ENCODE measurements at places on chromosomes 4 and X.

GRCh38 chr4:168833881-168834280 is 176.2 kb downstream of the CBR4 start:
- no peak for DNase-seq
- H3K36me3 ChIP-seq: no peaks in the 10 kb centered on the region
- no peak overlapping the region for H3K27ac ChIP-seq
- H3K27me3 ChIP-seq: no peaks in the 10 kb centered on the region
- no peak overlapping the region for H3K4me3 ChIP-seq

GRCh38 chr4:87567191-87567590 is 38.0 kb upstream of the SPARCL1 start:
- no peak for DNase-seq
- H3K27ac ChIP-seq: no peak overlapping the region
- H3K27me3 ChIP-seq: no peaks in the 10 kb centered on the region
- H3K36me3 ChIP-seq: no peaks in the 10 kb centered on the region

DNA sequence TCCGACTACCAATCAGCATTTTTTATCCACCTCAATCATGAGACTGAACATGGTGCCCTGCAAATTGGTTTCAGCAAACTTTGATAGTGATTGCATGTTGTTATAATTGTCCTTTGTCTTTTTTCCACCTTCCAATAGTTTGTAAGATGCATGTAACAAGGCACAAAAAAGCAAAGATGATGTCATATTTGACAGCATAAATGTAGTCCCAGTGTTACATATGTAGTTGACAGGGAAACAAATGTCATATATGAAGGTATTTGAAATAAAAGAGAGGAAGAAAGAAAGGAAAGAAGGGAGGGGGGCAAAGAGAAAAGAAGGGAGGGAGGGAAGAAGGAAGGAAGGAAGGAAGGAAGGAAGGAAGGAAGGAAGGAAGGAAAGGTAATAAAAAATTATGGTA is 441.7 kb upstream of the CPEB2 start:
- peaks cover 42% of the 10 kb centered on the region for H3K4me1 ChIP-seq
- no peak overlapping the region for H3K4me3 ChIP-seq
- peak; percentile 82 for DNase-seq
- no peaks in the 10 kb centered on the region for H3K36me3 ChIP-seq

DNA sequence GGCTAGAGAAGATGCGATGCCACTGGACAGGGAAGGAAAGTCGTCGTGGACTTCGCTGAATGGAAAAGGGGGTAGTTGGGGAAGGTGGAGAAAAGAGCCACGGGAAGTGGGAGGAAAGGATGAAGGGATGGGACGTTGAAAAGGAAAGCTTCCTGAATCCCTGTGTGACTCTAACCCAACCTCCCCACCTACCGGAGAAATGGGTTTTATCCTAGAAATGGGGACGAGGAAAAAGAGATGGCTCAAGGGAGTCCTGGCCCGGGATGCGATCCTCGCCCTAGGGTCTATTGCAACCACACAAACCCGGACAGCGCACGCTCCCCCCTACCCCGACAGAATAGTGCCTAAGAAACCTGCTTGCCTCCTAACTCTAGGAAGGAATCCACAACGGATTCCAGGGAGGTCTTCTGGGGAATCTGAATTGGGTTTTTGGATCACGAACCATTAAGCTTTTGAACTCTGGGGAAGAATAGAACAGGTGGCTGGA is 738 bp upstream of the TSPAN5 start:
- no peaks in the 10 kb centered on the region for H3K27me3 ChIP-seq
- peak; percentile 33 for DNase-seq
- peak overlapping the region; percentile 67 for H3K4me3 ChIP-seq
- H3K36me3 ChIP-seq: no peaks in the 10 kb centered on the region
- no peak overlapping the region for H3K27ac ChIP-seq
- H3K4me1 ChIP-seq: no peaks in the 10 kb centered on the region

DNA sequence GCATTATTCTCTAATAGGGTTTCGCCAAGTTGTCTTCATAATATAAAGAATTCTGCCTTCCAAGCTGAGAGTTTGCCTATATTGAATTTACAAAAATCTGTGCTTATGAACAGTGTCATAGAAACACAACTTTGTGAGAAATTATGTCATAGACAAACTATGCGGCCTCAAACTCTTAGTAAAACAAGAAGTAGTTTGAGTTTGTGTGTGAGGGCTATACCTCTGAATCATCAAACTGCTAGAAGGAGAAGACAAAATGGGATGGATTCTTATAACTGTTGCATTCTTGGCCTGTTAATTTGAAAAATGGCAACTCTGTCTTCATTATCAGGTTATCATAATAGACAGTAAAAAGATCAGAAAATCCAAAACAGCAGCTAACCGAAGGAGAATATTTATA is 46.1 kb upstream of the NAP1L5 start:
- DNase-seq: no peak
- no peak overlapping the region for H3K4me3 ChIP-seq
- H3K4me1 ChIP-seq: no peaks in the 10 kb centered on the region
- H3K27ac ChIP-seq: no peak overlapping the region
- no peaks in the 10 kb centered on the region for H3K36me3 ChIP-seq
- H3K27me3 ChIP-seq: no peaks in the 10 kb centered on the region

- no peak overlapping the region for H3K4me3 ChIP-seq
- H3K4me1 ChIP-seq: peaks cover 4% of the 10 kb centered on the region
- H3K27me3 ChIP-seq: no peaks in the 10 kb centered on the region
- no peak for DNase-seq
- no peak overlapping the region for H3K27ac ChIP-seq
Observed at GRCh38 chr4:40630335-40631021, 814 bp upstream of the RBM47 start.

GRCh38 chr4:7980036-7980435 is 40.4 kb upstream of the AFAP1 start:
- H3K4me1 ChIP-seq: peaks cover 9% of the 10 kb centered on the region
- no peaks in the 10 kb centered on the region for H3K36me3 ChIP-seq
- H3K27ac ChIP-seq: no peak overlapping the region
- no peak for DNase-seq
- H3K27me3 ChIP-seq: no peaks in the 10 kb centered on the region
- no peak overlapping the region for H3K4me3 ChIP-seq

DNA sequence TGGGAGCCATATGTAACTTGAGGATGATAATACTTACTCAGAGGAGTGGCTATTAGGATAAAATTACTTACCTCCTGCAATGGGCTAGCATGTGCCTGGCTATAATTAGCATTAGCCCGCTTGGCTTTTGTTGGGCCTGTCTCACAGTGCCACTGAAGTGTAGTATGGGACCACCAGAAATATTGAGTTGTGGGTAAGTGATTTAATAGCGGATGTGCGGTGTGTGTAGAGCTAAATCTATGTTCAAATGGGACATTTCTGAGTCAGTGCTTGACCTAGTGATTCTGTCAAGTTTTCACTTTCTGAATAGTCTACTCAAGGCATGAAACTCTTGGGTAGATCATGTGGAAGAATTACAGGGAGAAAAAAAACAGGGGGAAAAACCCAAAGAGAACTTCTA is 3.5 kb upstream of the CLNK start:
- H3K4me1 ChIP-seq: no peaks in the 10 kb centered on the region
- H3K27ac ChIP-seq: no peak overlapping the region
- no peak for DNase-seq
- no peaks in the 10 kb centered on the region for H3K27me3 ChIP-seq

DNA sequence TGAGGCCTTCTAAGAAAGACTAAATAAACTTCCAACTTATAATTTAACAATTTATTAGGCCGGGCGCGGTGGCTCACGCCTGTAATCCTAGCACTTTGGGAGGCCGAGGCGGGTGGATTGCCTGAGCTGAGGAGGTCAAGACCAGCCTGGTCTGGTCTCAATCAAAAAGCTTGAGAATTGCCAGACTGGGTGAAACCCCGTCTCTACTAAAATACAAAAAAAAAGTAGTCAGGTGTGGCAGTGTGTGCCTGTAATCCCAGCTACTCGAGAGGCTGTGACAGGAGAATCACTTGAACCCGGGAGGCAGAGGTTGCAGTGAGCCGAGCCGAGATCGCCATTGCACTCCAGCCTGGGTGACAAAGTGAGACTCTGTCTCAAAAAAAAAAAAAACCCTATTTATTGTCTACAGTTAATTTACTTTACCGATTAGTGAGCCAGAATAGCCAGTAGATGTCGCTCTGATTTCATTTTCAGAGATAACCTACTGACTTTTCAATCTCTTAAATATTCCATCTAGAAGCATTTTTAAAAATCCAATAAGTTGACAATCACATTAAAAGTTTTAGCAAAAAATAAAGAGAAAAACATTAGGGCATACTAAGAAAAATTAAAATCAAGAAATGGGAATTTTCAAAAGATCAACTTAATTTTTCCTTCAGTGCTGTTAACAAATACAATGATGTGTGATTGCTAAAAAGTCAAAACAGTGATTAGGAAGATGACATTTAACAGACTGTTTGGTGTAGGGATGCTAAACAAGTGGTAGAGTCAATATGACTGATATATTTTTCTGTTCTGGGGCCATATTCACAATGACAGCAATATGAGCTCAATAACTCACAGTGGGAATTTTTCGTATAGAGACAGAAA is 4.3 kb upstream of the SHROOM3 start:
- no peaks in the 10 kb centered on the region for H3K4me1 ChIP-seq
- no peaks in the 10 kb centered on the region for H3K27me3 ChIP-seq
- peak; percentile 59 for DNase-seq
- no peak overlapping the region for H3K27ac ChIP-seq
- no peak overlapping the region for H3K4me3 ChIP-seq
- no peaks in the 10 kb centered on the region for H3K36me3 ChIP-seq

GRCh38 chr4:1417522-1418390 is 11.5 kb upstream of the NKX1-1 start:
- no peak overlapping the region for H3K4me3 ChIP-seq
- H3K27me3 ChIP-seq: peaks cover 89% of the 10 kb centered on the region
- no peaks in the 10 kb centered on the region for H3K4me1 ChIP-seq

DNA sequence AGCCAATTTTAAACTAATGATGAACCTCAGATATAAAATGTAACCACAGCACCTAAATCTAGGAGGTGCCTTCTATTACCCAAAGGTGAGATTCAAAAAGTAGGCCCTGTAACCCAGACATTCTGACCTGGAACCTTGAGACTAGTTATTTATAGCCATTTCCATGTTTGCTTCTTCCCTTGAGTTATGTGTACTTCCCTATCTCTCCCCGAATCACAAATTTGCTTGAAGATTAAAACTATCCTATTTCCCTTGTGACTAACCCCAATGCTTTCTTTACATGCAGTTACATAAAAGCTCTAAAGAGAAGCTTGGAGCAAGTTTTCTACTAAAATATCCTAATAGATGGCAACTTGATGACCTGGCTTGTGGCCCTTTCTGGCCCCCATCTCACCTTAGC is 32.6 kb upstream of the S100G start:
- H3K27me3 ChIP-seq: peaks cover 3% of the 10 kb centered on the region
- H3K4me1 ChIP-seq: peaks cover 6% of the 10 kb centered on the region
- H3K4me3 ChIP-seq: no peak overlapping the region

DNA sequence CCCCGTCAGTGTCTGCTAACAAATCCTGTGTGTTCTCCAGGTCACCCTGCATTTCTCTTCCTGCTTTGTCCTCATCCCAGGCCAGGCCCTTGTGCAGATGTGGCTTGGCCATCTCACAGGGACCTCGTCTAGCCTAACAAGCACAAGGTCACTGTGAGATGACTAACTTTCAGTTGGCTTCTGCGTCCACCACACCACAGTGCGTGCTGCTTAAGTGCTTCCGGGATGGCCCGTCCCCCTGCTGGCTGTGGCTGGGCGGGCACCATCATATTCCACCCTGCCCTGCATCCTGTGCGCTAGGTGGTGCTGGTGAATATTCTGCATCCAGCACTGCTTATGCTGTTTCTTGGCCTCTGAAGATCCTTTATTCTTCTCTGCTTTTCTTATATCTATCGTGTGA is 33.8 kb downstream of the RBBP7 start:
- DNase-seq: no peak
- H3K4me1 ChIP-seq: peaks cover 7% of the 10 kb centered on the region
- H3K27me3 ChIP-seq: no peaks in the 10 kb centered on the region
- no peak overlapping the region for H3K4me3 ChIP-seq
- peaks cover 30% of the 10 kb centered on the region for H3K36me3 ChIP-seq
- H3K27ac ChIP-seq: no peak overlapping the region

GRCh38 chrX:19964017-19964710 is 26.7 kb downstream of the BCLAF3 start:
- no peak overlapping the region for H3K4me3 ChIP-seq
- peaks cover 5% of the 10 kb centered on the region for H3K36me3 ChIP-seq
- no peaks in the 10 kb centered on the region for H3K4me1 ChIP-seq

- H3K4me1 ChIP-seq: peaks cover 10% of the 10 kb centered on the region
- no peak overlapping the region for H3K4me3 ChIP-seq
- DNase-seq: no peak
- no peak overlapping the region for H3K27ac ChIP-seq
Observed at GRCh38 chr4:75660491-75660890, 12.7 kb downstream of the G3BP2 start.

GRCh38 chr4:16457944-16458343 is 231.7 kb upstream of the TAPT1 start:
- no peaks in the 10 kb centered on the region for H3K27me3 ChIP-seq
- no peak for DNase-seq
- H3K4me3 ChIP-seq: no peak overlapping the region
- H3K36me3 ChIP-seq: no peaks in the 10 kb centered on the region
- peaks cover 5% of the 10 kb centered on the region for H3K4me1 ChIP-seq

- H3K36me3 ChIP-seq: no peaks in the 10 kb centered on the region
- DNase-seq: no peak
- H3K27me3 ChIP-seq: no peaks in the 10 kb centered on the region
- H3K4me3 ChIP-seq: no peak overlapping the region
Observed at GRCh38 chr4:81352446-81352835, 119.3 kb downstream of the RASGEF1B start.

GRCh38 chrX:151081016-151081415 is 95.4 kb upstream of the GPR50 start:
- no peak overlapping the region for H3K4me3 ChIP-seq
- H3K36me3 ChIP-seq: no peaks in the 10 kb centered on the region

DNA sequence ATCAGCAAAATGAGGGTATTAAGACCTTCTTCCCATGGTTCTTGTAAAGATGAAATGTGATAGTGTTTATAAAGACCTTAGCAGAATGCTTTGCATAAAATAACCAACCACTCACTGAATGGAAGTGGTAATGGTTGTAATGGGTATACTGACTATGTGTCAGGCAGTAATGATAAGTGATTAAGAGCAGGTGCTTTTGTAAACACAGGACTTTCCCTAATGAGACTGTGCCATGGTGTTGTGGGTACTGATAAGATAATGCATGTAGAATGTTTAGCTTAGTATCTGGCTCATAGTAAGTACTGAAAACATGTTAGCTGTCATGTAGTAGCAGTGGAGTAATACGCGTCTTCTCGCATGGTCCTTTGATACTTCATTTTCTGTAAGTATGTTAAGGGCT is 6.9 kb downstream of the LSM6 start:
- peaks cover 31% of the 10 kb centered on the region for H3K4me1 ChIP-seq
- H3K27ac ChIP-seq: no peak overlapping the region
- H3K36me3 ChIP-seq: peaks cover 15% of the 10 kb centered on the region
- H3K27me3 ChIP-seq: no peaks in the 10 kb centered on the region
- DNase-seq: no peak

GRCh38 chrX:121160987-121161386 is 113.6 kb downstream of the GLUD2 start:
- no peaks in the 10 kb centered on the region for H3K27me3 ChIP-seq
- H3K4me1 ChIP-seq: peaks cover 14% of the 10 kb centered on the region
- peak overlapping the region; percentile 31 for H3K27ac ChIP-seq
- peak; percentile 69 for DNase-seq

All from A673 (cell line).